ENCODE measurements at places on chromosomes 13 and 19. TPM values are rescaled to one million over a fixed set of nuclear protein-coding genes. Genes with fewer than 3 reads are reported as not detected.

DNA sequence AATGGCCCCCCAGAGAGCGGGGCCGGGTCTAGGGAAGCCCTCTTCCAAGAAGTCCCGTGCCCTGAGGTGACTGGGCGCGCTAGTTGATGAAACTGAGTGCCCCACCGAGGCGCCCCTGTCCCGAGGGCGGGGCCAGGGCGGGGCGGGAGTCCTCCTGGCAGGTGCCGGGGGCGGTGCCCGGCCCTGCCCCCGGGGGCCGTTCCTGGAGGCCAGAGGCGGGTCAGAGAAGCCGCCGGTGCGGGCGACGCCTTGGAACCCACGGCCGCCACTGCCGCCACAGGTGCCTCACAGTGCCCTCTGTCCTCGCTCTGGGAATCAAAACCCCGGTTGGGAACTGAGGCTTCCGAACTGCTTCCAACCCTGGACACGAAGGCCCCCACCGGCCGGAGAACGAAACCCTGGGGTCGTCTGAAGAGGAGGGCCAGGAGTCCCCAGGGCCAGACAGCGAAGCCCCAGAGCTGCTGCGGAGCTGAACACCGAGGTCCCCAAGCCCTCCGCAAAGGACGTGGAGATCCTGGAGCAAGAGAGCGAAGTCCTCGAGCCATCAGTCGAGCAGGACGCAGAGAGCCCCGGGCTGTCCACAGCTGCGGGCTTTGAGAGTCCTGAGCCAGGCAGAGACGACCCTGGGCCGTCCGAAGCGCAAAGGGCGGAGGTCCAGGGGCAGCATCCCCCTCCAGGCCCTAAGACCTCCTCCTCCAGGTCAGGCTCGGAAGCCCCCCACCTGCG, at the start of gene MISP3:
MISP3 (plus strand) TSS at position 252 of the 726 bp plus-strand sequence. CDS start 524 bp downstream, outside the sequence.
- H3K4me1 ChIP-seq, result no peaks in the 10 kb centered on the region
- no peaks in the 10 kb centered on the region for H3K27me3 ChIP-seq
- peak within 1 kb of the TSS; percentile 94 for H3K27ac ChIP-seq
- DNase-seq, result no peak
- peak within 1 kb of the TSS; percentile 70 for H3K4me3 ChIP-seq

DNA sequence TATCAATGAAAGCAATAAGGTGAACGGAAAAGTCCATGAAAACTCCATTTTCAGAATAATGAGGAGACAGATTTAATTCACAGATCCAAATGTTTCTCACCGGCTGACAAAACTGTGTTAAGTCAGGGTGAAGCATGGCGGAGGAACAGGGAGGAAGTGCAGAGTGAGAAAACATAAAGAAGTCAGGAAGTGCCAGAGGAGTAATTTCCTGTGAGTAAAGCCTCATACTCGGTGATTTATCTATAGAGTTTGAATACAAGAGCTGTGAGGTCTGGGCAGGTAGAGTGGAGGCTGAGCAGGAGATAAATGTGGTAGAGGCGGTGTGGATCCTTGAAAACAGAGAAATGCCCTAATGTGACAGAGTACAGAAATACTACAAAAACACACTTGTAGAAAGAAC, 11.4 kb downstream of the CARD8 start:
- no peak overlapping the region for H3K27ac ChIP-seq
- no peak overlapping the region for H3K4me3 ChIP-seq
- DNase-seq, result no peak
- peaks cover 22% of the 10 kb centered on the region for H3K36me3 ChIP-seq

GRCh38 chr19:54201980-54202379, 1.3 kb downstream of the RPS9 start:
- no peaks in the 10 kb centered on the region for H3K27me3 ChIP-seq
- no peak for DNase-seq
- H3K36me3 ChIP-seq, result peaks cover 58% of the 10 kb centered on the region
- no peaks in the 10 kb centered on the region for H3K4me1 ChIP-seq
- peak overlapping the region; percentile 98 for H3K27ac ChIP-seq

GRCh38 chr13:98214008-98214643, 37.1 kb upstream of the RNF113B start:
- DNase-seq, result no peak
- H3K36me3 ChIP-seq, result peaks cover 6% of the 10 kb centered on the region
- peaks cover 26% of the 10 kb centered on the region for H3K4me1 ChIP-seq
- no peak overlapping the region for H3K27ac ChIP-seq
- H3K4me3 ChIP-seq, result no peak overlapping the region

Gene CGB7
- total RNA-seq, result not detected

Gene RFPL4A
- not detected for total RNA-seq

Gene CDC42EP5
- total RNA-seq, result 15.2 TPM

Data from right atrium auricular region (tissue), 2 donors.